ENCODE measurements at places on chromosomes 13 and 19.

- no peak for DNase-seq
Observed at GRCh38 chr13:35917252-35917941, 213.8 kb downstream of the DCLK1 start.

DNA sequence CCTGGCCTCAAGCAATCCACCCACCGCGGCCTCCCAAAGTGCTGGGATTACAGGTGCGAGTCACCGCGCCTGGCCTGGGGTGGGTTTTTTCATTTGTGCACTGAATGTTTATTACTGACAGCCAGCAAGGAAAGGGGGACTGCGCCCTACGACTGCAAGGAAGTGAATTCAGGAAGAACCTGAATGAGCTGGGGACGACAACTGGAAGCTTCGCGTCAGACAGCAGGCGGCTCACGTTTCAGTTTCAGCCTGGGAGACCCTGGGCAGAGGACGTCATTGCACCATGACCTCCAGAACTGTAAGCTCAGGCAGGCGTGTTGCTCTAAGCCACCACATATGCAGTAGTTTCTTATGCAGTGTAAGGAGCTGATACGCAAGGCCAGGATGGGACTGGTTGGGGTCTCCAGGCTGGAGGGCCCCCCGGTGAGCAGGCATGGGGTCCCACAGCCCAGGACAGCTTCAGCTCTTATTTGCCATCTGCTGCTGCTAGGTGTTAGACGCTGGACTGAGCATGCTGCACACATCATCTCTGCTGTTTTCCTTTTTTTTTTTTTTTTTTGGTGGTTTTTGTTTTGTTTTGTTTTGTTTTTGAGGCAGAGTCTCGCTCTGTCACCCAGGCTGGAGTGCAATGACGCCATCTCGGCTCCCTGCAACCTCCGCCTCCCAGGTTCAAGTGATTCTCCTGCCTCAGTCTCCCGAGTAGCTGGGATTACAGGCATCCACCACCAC, 66.6 kb downstream of the GADD45B start:
- DNase-seq = peak; percentile 36

- DNase-seq = no peak
Observed at GRCh38 chr13:98586400-98587345, 9.8 kb upstream of the STK24 start.

DNA sequence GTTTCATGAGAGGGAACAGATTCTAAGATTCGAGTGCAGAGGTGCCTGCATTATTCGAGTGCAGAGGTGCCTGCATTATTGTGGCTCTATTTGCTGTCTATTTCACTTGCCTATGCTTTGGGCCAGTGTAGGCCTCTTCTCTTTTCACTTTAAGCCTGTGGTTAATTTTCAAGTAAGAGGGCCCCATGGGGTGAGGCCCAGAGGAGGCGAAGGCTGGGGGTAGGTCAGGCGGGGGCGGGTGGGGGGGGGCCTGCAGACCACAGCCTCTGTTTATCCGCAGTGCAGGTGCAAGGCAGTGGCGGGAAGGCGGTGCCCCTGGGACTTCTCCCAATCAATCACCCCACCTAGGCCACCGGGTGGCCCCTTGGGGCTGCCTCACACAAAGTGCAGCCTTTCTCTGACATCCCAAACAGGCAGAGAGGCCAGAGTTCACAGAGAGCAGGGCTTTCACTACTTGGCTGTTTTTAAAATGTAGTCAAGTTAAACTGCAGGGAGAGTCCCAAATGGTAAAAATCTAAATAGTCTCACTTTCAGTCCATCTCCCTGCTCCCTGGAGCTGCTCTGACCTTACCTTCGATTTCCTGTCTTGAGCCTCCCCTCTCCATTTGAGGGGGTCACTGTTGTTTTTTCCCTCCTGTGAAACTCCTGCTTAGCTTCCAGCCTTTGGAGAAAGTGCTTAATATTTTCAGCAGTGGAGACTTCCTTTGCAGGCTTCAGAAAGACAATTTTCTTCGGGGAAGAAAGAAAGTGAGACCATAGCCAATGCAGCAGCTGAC, 249.0 kb downstream of the DLEU7 start:
- DNase-seq = no peak

- DNase-seq = no peak
Observed at GRCh38 chr19:22427960-22428913, 6.1 kb upstream of the ZNF98 start.

- DNase-seq = peak; percentile 86
Observed at GRCh38 chr13:110047496-110047895, 259.5 kb downstream of the COL4A1 start.

GRCh38 chr19:38635483-38636399, 11.7 kb upstream of the ACTN4 start:
- no peak for DNase-seq

GRCh38 chr19:29690842-29691241, 24.2 kb downstream of the C19orf12 start:
- peak; percentile 47 for DNase-seq

GRCh38 chr13:48534911-48535501, 2.1 kb upstream of the RCBTB2 start:
- DNase-seq = no peak

- DNase-seq = no peak
Observed at GRCh38 chr13:74561155-74561554, 427.0 kb upstream of the KLF12 start.

DNA sequence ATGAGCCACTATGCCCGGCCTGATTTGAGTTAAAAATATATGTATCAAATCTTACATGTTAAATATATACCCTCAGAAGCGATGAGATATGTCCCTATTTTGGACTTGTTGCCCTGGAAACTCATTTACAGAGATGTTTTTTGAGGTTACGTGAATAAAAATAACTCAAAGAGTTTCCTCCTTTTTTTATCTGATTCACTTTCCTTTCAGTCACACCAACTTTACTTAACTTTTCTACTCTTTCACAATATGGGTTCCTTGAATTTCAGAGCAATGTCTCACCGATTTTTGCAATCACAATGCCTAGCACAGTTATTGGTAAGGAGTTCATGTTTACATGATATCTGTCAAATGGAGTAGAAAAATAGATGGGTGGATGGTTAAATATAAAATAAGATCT, 2.3 kb downstream of the OR7C2 start:
- no peak for DNase-seq

GRCh38 chr19:3365836-3366752, at the start of gene NFIC:
TSS of gene NFIC (plus strand) at chr19:3366583. CDS start at chr19:3366637, 54 bp downstream.
- peak; percentile 59 for DNase-seq

DNA sequence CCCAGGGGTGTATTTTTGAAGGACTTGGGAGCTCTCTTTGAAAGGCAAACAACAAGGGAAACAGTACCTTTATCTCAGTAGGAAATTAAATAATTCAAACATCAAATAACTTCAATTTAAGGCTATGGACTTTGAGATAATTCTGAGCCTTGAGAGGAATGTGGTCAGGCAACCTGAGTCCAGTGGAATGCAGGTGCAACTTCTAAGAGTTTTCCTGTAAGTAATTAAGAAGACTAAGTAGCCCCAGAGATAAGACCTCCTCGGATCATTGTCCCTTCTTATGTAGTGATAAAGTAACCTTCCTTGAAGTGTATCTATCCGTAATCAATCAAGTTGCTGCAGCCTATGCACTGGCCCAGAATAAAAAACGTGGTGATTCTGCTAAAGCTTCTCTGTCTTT, 29.2 kb downstream of the ZNF701 start:
- no peak for DNase-seq

DNA sequence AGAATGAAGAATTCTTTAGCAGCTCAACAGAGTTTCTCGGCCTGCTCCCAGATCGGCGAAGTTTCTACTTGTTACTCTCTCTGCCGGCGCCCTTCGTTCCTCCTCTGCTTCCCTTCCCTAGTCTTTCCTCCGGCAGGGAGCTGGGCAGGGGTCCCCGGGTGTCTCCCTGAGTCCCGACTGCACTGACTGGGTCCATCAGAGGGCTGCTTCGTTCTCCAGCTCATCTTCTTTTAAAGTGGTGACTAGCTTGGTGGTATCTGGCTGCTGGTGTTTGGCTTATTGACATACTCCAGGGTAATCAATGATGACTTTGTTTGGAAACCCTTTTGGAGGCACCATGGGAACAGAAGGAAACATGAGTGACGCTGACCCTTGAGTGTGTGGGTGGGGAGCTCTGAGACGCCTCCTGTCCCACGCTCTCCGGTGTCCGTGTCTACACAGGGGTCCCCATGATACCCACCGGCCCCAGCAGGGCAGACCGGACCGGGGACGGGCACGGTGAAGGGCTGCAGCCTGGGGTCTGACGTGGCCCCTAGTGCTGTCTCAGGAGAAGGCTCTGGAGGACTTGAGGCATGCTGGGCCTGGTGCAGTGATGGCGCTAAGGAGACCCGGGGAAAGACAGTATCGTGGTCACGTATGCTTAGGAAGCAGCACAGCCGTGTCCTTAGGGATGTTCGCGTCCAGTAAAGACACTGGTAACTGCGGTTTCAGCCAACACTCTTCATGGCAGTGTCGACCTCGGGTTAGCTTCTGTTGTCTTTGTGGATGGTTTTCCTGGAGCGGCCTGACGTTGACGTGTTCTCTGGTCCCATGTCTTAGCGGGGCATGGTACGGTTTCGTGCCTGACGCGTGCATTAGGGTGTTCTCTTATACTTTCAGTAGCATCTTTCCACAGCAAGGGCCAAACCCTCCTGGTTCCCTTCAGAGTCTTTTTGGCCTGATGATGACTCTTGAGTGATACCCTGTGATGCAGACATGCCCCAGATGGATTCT, 23.8 kb downstream of the NAXD start:
- DNase-seq = no peak

- no peak for DNase-seq
Observed at GRCh38 chr19:39211731-39212374, 7.8 kb upstream of the SYCN start.

DNA sequence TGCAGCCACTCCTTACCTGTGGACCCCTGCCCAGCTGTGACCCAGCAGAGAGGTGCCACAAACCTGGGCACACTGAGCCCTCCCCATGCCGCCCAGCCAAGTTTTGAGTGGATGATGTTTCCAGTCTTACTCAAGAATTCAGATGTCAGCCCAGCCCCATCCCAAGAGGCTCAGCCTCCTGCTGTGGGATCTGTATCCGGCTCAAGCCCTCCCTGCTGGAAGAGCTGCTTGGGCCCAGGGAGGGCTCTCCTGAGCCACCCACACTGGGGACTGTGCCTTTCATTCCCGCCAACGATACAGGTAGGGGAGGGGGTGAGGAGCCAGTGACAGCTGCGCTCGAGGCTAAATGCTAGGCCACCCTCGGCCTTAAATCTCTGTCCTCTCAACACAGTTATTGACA, 5.9 kb upstream of the SLC7A9 start:
- no peak for DNase-seq

GRCh38 chr13:74184283-74184682, 50.1 kb upstream of the KLF12 start:
- no peak for DNase-seq

GRCh38 chr13:44661936-44662335, 85.8 kb upstream of the TSC22D1 start:
- no peak for DNase-seq
